ENCODE measurements at places on chromosomes 3 and 15.

DNA sequence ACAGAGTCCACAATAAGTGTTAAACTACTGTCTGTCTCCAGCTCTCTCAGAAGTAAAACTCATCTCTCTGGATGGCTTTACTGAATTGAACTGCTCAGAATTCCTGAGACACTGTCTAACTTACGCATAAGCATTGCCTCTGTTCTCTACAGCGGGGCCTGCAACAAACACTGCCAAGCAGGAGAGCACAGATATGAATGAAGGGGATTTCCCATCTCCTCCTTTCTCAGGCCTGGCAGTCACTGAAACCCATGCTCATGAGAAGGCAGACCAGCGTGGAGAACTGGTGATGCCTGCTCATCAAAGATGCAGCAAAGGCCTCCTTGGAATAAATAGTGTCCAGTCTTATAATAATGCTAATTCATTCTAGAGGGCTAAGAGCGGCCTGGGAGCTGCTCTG is 10.3 kb downstream of the RASGRP1 start:
- peak; percentile 50 for DNase-seq

DNA sequence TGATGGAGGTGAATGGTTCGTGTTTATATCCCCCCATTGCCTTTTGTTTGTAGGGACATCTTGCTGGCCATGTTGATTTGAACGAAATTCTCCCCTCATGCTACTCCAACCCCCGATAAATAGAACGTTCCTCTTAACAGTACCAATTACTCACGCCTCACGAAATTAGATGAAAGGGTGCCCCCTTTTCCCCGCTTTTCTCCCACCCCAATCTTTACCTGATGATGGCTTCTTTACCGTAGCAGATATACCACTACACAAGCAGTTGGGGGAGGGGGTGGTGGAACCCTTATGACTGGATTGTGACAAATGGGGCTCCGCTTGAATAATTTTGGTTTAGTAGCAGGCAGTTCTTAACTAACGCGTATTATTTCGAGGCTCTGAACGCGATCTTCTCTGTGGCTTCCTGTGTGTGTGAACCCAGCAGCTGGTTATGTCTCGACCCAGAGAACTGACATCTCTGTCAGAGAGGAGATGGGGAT is 1.1 kb downstream of the PIAS1 start:
- DNase-seq, result peak; percentile 73

DNA sequence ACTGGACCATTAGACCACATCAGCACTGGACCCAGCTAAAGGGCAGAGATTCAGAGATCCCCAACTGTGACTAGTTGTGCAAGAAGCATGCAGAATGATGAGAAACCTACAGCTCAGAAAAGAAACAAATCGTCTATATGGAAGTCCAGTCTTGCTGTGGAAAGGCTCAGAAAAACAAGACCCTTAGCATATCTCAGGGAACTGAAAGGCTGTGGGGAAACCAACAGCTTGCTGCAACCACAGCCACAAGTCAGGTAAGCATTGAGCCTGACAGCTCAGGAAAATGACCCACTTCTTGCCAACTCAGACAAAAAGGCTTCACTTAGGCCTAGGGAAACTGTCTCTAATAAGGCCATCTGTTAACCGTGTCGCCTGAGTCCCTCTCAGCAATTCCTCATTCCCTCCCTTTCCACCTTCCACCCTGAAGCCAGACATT is 145.6 kb downstream of the LSAMP start:
- DNase-seq, result peak; percentile 51

GRCh38 chr3:12907729-12908128 is 66.4 kb upstream of the RPL32 start:
- no peak for DNase-seq

- peak; percentile 47 for DNase-seq
Measured at GRCh38 chr15:92097474-92098178, 244.1 kb downstream of the SLCO3A1 start.

Data from renal cortical epithelial cell (primary cell).